ENCODE measurements at places on chromosomes 4 and X.

DNA sequence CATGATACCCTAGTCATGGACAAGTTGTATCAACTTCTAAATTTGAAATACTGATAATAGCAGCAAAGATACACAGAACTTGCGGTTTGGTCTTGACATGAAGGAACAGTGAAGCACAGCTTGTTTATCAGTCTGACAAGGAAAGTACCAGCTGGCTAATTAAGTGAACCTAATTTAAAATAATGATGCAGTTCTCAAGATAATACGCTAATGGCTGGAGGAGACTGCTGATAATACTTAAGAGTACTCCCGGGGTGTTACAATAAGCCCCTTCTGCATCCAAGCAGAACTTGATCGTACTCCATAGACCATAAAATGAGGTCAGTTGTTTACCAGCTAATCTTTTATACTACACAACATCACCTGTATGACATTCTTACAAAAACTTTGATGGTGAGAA is 697.5 kb downstream of the FSTL5 start:
- DNase-seq: no peak

- DNase-seq: no peak
Measured at GRCh38 chrX:23840674-23841073, 57.7 kb downstream of the SAT1 start.

DNA sequence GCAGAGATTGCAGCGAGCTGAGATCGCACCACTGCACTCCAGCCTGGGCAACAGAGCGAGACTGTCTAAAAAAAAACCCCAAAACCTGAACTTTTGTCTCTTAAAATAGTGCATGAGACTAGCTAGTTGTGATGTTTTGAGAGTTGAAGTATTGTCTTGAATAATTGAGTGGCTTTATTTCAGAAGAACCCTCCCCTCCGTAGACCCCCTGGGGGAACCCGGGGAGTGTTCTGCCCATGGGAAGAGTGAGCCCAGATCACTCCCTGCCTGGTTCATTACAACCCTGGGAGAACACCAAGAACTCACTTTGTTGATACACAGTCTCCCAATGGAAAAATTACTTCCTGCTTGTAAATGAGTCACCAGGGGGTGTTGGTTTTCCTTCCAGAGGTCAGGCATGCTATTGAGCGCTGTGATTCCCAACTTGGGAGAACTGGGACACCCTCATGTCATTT is 65.3 kb upstream of the SHISA3 start:
- DNase-seq: peak; percentile 65

- DNase-seq: no peak
Measured at GRCh38 chrX:1601768-1602085, 10.3 kb downstream of the AKAP17A start.

GRCh38 chrX:1108501-1109445 is 103.7 kb downstream of the CRLF2 start:
- no peak for DNase-seq

- DNase-seq: no peak
Measured at GRCh38 chr4:3016961-3017360, 53.6 kb downstream of the GRK4 start.

DNA sequence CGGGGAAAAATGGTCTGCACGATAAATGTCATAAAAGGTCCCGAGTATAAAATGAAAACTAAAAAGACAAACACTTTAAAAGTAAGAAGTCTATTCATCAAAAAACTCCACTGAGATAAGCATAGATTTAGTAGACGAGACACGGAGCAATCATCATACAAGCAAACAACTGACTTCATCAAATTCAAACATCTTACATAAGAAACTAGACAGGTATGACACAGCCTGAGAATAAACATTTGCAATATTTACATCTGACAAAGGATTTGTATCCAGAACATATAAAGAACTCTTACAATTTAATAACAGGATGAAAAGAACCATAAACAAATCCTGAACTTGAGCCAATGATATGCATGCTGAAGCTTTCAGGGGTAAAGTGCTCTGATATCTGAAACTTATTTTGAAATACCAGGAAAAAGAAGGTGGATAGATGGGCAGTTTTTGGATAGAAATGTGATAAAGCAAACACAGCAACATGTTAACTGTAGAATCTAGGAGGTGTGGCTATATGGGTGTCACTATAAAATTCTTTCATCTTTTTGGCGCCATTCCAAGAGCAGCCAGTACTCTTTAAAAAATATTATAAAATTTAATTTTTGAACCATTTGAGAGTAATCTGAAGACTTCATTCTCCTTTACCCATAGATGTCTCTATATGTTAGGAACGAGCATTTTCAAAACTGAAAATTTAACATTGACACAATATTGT is 12.0 kb downstream of the MPP1 start:
- DNase-seq: no peak

GRCh38 chr4:69860052-69860451 is at the start of gene SULT1E1:
SULT1E1 (minus strand) TSS chr4:69860145; CDS start chr4:69857644, 2,501 bp downstream.
- no peak for DNase-seq

DNA sequence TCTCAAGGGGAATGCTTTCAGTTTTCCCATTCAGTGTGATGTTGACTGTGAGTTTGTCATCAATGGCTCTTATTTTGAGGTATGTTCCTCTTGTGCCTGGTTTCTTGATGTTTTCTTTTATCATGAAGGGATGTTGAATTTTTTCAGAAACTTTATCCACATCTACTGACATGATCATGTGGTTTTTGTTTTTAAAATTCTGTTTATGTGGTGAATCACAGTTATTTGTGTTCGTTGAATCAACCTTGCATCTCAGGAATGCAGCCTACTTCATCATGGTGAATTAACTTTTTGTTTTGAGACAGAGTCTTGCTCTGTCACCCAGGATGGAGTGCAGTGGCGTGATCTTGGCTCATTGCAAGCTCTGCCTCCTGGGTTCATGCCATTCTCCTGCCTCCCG is 263.1 kb upstream of the KLF3 start:
- no peak for DNase-seq

- no peak for DNase-seq
Measured at GRCh38 chrX:97619499-97619898, 735.8 kb downstream of the RPA4 start.

- DNase-seq: no peak
Measured at GRCh38 chrX:32141841-32142240, 1069.5 kb downstream of the DMD start.

- no peak for DNase-seq
Measured at GRCh38 chrX:53122013-53122412, 28.1 kb downstream of the KANTR start.

- DNase-seq: peak; percentile 82
Measured at GRCh38 chrX:79259073-79259689, 108.0 kb downstream of the ITM2A start.

- no peak for DNase-seq
Measured at GRCh38 chrX:71547339-71547738, 14.4 kb downstream of the OGT start.

- no peak for DNase-seq
Measured at GRCh38 chr4:9384126-9384525, 21.2 kb downstream of the USP17L30 start.

DNA sequence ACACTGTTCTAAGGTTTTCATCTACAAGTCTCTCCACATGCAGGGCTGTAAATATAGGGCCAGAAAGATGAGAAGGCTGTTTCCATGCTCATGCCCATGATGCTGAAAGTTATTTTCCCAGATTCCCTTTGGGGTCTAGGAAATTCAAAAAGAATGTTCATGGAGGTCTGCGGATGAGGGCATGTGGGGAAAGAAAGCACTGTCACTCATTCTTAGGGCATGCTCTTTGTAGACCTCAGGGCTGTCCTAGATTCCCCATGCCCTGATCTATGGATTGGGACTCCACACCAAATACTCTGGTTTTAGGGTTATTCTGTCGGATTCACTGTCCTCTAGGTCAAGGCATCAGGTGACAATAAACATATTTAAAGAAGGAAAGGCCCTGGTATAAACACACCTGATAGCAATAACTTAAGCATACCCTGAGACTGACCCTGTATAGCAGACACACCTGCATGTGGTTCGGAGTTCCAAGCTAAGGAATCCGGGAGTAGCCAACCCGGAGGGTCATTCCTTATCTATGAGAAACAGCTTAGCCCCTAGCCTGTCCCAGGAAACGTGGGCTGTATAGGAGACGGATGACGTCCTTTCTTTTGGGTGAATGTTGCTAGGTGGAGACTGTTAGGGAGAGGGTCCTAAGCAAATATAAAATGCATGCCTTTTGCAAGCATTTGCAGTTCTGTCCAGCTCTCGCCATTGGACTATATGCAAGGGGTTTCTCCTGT is 37.6 kb downstream of the LNX1 start:
- DNase-seq: no peak

GRCh38 chr4:110597582-110597981 is 25.3 kb downstream of the PITX2 start:
- DNase-seq: no peak

GRCh38 chrX:6667048-6667768 is 132.3 kb upstream of the VCX3A start:
- no peak for DNase-seq

GRCh38 chr4:76313547-76313946 is 7.0 kb downstream of the STBD1 start:
- no peak for DNase-seq

DNA sequence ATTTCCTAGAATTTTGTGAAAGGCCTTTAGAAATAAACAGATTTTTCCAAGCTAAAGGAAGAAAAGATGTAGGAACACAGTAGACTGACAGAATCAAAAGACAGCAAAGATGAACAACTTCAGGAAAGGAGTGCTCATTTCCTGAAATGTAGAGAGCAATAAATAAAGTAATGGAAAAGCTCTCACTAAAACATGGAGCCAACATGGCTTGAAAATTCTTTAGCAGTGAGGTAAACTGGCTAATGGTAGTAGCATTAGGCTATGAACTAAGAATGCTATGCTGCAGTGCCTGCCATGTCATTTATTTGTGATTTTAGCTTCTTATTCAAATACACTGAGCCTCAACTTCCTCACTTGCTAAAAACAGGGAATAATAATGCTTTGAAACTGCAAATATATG is 108.7 kb downstream of the IQCM start:
- DNase-seq: no peak

GRCh38 chr4:183154701-183155391 is 55.8 kb downstream of the WWC2 start:
- DNase-seq: no peak

DNA sequence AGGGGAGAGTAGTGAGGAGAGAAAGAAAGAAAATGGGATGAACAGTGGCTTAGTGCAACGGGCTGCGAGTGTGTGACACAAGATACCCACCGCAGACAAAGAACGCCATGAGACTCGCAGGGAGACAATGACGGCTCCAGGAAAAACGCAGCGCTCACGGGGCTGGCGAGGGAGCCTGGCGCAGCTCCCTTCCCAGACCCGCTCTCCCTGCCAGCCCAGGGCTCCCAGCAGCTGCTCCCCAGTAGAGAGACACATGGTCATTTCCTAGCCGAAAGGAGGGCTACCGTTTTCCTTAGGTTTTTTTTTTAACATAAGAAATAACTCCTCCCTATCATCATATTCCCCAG is 149.5 kb downstream of the MAML3 start:
- no peak for DNase-seq

- DNase-seq: peak; percentile 20
Measured at GRCh38 chr4:183256756-183257385, 63.2 kb downstream of the CLDN22 start.

DNA sequence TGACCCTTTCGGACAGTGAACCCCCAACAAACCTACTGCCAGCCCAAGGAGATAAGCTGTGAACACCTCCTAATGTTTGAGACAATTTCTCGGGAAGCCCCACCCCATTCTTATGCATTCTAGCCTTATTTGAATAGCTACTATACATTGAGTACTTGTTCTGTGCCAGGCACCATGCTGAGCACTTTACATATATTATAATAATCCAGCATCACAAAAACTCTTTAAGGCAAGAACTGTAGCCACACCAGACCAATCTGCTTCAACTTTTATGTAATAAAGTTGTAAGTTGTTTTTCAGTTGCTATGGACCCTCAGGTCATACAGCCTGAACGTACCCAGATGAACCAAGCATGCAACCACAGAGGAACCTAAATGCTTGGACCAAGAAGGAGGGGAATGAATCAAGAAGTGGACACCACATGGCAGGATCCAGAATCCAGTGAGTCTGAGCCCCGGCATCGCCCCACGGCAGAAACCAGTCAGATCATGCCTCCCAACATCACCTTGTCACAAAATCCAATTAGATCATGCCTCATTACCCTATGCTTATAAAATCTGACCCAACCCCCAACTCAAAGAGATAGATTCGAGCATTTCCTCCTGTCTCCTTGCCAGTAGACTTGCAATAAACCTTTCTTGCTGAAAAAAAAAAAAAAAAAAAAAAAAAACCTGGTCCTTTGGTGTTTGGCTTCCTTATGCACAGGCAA is 225.0 kb downstream of the QDPR start:
- no peak for DNase-seq

DNA sequence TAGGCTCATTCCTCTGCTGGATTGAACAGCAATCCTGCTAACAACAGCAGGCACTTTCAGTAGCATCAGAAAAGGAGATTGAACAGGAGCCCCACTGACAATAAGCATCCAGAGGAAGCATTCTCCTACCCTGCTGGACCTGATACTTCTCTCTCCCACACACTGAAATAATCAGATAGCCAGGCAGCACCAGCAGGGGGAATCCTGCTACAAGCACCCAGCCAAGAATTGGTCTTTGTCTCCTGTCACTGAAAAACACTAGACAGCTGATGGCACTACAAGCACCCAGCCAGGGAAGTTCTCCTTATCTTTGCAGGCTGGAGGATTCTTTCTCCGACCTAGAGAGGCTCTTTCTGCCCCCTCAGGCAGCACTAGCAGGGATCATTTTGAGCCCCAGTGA is 444.3 kb upstream of the GRIA3 start:
- DNase-seq: no peak

- no peak for DNase-seq
Measured at GRCh38 chrX:78011846-78012245, 42.4 kb upstream of the PGAM4 start.

- DNase-seq: no peak
Measured at GRCh38 chr4:39855909-39856512, 121.7 kb downstream of the PDS5A start.

- no peak for DNase-seq
Measured at GRCh38 chrX:98514032-98514431, 1630.3 kb downstream of the RPA4 start.

- no peak for DNase-seq
Measured at GRCh38 chr4:118904935-118905334, 16.3 kb downstream of the SYNPO2 start.

DNA sequence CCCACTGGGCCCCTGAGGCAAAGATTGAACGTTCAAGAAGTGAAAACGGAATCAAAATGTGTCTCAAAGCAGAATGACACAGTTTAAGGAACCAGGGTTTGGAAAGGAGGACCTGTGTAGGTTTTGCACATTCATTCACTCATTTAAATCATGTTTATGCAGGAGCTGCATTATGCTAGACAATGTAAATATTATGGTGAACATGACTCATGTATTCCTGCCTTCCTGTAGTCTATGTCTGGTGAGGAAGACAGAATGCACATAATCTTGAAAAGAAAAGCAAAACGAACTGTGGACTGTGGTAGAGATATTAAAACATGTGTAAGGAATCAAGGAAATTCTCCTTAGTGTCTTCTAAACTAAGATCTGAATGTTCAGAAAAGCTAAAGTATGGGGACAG is 311.8 kb upstream of the SMIM31 start:
- no peak for DNase-seq

GRCh38 chrX:113421432-113421831 is 580.8 kb upstream of the AMOT start:
- no peak for DNase-seq

GRCh38 chrX:49101629-49101984 is 21.9 kb upstream of the WDR45 start:
- no peak for DNase-seq
